Endothelial cell of umbilical vein (primary cell): ENCODE measurements at places on chromosomes 2 and 18. TPM values are rescaled to one million over a fixed set of nuclear protein-coding genes. Genes with fewer than 3 reads are reported as not detected.

DNA sequence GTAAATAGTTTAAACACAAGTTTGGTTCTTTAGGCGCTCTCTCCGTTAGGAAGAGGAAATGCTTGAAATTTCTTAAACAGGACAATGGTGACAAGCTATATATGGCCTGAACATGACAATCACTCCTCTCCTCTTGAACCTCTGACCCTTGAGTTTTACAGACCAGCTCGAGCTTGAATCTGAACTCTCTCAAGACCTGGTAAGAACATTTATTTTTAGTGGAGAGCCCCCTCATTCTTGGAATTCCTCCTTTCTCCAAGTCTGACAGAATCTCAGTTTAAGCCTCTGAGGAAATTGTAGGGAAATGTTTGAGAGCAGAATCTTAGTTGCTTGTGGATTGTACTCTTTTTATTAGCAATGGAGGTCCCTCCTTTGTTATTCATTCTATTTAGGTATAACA lies 1293.6 kb upstream of the ZEB2 start:
- DNase-seq = peak; percentile 10

DNA sequence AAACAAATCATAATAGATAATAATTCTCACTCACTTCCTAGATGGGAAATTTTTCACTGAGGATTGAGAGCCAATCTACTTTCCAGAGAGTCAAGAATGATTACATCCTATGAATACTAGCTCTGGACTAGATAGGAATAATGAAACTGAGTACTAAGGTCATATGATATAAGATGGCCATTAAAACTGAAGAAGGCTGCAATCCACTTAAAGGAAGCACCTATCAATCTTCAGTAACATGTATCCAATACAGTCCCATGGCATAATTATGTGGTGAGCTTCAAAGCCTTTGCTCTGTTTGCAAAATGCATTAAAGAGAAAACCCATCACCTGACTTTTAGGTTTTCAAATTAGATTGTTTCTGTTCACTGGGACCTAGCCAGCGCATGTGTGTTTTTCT lies 398.0 kb upstream of the MEIS1 start:
- DNase-seq = no peak

DNA sequence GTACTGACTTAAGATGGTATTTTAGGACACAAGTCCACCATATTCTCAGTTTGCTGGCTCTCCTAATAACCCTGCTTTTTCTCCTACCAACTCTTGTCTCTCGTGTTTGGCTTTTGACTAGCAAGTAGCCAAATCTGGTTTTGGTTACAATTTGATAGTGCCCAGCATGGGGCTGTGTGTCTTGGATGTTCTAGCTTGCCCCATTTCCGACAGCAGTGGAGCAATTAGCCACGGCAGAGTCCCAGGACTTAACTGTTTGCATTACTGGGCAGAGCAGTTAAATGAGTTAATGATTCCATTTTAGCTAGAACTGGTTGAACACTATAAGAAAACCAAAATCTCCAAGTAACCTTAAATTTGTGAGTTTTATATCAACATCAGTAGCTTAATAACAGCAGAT lies 18.6 kb upstream of the SPAG16 start:
- no peak for DNase-seq

DNA sequence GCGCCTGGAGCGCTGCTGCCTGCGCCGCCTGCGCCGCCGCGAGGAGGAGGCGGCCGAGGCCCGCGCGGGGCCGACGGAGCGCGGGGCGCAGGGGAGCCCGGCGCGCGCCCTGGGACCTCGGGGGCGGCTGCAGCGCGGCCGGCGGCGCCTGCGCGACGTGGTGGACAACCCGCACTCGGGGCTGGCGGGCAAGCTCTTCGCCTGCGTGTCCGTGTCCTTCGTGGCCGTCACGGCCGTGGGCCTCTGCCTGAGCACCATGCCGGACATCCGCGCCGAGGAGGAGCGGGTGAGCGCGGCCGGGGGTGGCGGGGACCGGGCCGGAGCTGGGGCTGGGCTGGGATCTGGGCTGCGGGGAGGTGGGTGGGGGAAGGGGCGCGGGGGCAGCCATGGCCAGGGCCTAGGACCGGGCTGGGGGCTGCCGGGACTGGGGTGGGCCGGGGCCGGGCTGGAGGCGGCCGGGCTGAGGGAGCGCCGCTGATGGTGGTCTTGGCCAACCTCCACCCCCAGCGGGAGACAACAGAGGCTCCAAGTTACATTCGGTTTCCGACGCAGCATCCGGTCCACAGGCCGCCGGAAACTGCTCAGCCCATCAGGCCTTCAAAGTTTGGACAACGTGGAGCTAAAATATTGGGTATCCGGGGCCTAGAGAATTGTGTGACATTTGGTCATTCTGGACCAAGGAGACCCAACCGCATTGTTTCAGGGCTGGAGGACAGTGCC lies 66.4 kb downstream of the KCNG2 start:
- DNase-seq = no peak

GRCh38 chr2:121205321-121205942 lies 79.6 kb downstream of the TFCP2L1 start:
- no peak for DNase-seq

DNA sequence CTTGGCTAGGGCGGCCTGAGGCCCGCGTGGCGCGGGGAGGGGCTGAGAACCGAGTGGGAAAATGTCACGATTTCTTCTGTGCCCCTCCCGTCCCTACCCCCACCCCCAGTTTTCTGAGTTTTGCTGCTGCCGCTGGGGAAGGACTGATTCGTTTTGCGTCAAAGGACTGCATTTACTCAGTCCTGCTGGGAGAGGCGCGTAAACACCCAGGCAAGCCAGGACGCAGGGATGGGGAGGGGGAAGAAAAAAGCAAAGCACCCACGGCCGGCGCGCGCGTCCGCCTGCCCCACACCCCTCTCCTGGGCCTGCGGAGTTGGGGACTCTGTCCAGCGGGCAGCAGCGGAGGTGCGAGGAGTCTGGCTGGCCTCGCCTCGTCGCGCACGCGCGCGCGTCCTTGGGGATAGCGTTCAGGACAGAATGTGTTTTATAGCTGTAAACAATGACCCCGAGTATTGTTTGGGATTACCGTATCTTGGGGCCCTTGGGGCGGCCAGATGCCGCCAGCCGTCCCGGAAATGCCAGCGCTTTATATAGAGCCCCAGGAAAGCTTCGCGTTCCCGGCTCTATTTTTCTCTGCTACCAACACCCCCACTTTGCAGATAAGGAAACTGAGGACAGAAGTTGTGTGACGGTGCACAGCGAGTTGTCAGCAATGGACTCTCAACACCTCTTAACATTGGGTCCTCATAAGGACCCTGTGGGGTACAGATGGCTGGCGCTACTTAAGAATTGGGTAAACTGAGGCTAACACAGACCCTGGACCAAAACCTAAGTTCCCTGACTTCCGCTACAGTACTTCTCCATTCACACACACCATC lies 1.7 kb upstream of the FOSL2 start:
- DNase-seq = peak; percentile 89

- no peak for DNase-seq
These were observed 54.1 kb downstream of the CPO start for GRCh38 chr2:206993396-206993911.

DNA sequence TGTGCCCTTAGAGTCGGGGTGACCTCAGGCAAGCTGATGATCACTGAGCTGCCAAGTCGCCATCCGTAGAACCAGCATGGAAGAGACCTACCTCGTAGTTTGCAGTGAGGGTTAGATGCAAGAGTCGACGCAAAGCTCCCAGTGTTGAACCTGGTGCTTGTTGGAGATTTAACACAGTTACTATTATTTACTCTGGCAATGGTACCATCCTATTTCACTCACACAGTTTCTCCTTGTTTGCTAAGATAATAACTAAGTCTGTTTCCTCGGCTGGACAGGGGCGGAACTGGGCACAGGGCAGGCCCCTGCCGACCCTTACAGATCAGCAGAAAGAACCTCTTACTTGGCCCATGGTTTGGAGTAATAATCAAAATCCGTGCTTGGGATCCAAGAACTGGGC lies 85.5 kb downstream of the ACAA2 start:
- no peak for DNase-seq

DNA sequence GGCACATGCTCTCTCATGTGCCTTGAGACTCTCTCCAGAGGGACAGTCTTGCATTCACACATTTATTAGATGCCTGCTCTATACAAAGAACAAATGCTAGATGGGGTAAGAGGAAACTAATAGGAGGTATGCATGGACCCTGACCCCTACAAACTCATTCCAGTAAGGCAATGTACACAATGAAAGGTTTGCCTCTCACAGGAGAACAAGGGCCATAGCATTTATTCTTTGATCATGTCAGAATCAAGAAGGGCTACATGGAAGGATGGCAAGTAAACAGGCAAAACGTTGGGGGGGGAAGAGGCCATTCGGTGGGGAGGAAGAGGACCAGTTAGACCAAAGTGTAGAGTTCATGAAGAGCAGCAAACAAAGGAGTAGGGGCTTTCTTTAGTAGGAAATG lies 130.2 kb downstream of the TMEM163 start:
- no peak for DNase-seq

GRCh38 chr2:26074676-26075075 lies 40.8 kb downstream of the RAB10 start:
- no peak for DNase-seq

DNA sequence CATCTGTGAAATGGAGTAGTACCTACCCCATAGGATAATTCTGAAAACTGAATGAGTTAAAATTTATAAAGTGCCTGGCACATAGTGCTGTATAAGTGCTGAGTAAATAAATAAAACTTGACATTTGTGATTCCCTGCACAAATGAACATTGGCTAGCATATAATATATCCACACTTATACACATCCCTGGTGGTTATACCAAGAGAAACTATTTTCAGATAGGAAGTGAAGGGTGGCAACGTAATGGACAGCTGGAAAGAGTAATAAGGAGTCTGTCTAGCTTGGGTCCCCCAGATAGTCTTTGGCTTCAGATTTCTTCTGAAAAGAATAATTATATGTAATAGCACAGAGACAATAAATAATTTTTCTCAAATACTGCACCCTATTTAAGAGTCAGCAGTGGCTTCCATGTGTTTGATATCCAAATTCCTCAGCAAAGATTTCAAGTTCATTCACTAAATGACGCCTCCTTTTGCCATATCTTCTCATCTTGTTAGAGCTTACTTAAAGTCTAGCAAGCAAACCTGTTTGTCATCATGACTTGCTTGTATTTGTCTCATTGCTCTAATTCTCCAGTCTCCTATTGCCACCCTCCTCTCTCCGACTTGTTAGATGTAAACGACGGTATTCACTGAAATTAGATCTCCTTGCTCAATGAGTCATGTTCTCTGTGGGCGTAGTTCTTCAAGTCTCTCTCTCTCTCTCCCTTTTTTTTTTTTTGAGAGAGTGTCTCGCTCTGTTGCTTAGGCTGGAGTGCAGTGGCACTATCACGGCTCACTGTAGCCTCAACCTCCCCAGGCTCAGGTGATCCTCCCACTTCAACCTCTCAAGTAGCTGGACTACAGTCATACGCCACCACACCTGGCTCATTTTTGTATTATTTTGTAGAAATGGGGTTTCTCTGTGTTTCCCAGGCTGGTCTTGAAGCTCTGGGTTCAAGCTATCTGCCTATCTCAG lies 8.7 kb upstream of the ADGRF3 start:
- DNase-seq = no peak

Gene RAB12
- total RNA-seq = 42.0 and 45.4 TPM in 2 replicates

Gene ALKAL2
- not detected in 2 replicates for total RNA-seq

Gene GKN2
- total RNA-seq = not detected in 2 replicates

Gene LRP2
- not detected in 2 replicates for total RNA-seq

Gene OSBPL6
- total RNA-seq = 2.3 TPM in 2 replicates

Gene TNP1
- total RNA-seq = not detected in 2 replicates

Gene CYTIP
- total RNA-seq = not detected in 2 replicates

Gene QPCT
- total RNA-seq = 12.8 and 14.3 TPM in 2 replicates

Gene PPP1CB
- 157 and 163 TPM in 2 replicates for total RNA-seq
